ENCODE measurements at places on chromosomes 11 and 22.

- no peak for DNase-seq
Measured at GRCh38 chr11:75593286-75593915, 31.3 kb downstream of the SERPINH1 start.

DNA sequence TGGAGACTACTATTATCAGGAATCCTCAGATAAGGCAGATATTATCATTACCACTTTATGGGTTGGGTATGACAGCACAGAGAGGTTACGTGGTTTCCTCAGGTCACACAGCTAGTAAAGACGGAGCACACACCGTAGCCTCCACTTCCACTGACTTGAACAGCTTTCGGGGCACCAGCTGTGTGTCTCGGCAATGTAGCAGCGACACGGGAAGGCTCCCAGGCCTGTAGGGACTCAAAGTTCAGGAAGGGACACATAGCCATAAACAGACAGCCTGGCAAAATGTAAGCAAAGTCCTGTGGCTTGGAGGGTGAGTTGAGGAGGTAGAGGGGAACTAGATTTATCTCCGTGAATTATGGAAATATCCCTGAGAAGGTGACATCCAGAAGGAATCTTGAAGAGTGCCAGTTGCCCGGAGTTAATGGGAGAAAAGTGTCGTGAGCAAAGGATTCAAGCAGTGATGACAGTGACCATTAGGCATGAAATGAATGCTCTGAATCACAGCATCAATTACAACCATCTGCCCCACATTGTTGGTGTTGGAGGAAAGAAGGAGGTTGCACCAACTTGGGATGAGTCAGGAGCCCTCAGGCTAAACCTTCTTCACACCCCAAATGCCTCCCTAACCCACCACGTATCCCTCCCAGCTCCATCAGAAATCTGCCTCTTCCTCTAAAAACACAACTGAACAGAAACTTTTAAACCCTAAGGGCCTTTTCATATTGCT lies 106.7 kb upstream of the ASPHD2 start:
- DNase-seq: no peak

GRCh38 chr11:70825893-70826540 lies 426.4 kb downstream of the SHANK2 start:
- DNase-seq: no peak

DNA sequence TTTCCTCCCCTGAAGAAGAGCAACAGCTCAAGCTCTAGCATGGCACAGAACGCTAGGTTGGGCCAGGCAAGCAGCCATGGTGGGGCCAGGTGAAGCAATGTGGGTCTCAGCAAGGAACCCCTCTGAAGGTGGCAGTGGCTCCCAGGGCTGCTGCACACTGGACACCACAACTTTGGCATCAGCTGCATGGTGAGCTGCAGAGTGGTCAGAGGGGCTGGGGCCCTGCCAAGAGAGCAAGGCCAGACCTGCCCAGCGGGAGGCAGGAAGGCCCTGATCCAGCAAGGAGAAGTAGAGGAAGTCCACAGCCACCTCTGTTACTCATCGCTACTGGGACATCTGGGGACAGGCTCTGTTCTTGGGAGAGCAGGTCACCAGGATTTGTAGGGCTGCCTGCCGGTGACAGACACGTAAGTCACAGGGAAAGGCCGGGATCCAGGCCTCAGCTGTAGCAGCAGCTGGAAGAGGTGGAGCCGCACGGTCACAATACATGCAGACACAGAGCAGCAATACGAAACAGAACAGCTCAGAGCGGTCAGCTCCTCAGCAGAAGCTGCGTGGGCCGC lies 12.4 kb downstream of the CYB561A3 start:
- DNase-seq: no peak

- no peak for DNase-seq
Measured at GRCh38 chr11:71933141-71933933, 4.5 kb downstream of the RNF121 start.

GRCh38 chr11:69092263-69092662 lies 43.5 kb downstream of the TPCN2 start:
- DNase-seq: no peak

DNA sequence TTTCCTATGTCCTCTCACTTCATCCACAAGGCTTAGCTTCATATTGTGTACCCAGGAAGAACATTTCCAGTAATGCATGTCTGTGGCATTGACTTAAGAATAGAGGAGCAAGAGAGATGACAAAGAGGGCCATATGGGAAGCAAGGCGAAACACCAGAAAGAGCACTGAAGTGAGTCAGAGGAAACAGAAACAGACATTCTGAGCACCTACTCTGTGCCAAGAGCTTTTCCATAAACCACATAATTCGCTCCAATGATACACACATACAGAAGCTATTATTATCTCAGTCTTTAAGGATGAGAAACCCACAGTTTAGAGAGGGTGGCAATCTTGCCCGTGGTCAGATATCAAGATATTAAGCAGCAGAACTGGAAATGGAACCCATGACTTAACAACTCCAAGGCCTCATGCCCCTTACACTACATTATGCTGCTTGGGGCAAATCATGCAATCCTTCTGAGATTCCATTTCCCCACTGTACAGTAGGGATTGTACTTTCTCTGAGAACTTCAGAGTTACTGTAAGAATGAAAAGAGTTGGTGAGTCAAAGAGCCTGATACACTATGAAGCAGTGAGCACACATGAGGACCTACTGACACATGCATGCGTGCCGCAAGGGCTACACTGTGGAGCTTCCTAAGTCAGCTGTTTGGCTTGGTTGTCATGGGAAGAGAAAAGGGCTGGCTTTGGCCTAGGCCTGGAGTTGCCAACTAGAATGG lies 126.6 kb downstream of the KCNC1 start:
- no peak for DNase-seq

DNA sequence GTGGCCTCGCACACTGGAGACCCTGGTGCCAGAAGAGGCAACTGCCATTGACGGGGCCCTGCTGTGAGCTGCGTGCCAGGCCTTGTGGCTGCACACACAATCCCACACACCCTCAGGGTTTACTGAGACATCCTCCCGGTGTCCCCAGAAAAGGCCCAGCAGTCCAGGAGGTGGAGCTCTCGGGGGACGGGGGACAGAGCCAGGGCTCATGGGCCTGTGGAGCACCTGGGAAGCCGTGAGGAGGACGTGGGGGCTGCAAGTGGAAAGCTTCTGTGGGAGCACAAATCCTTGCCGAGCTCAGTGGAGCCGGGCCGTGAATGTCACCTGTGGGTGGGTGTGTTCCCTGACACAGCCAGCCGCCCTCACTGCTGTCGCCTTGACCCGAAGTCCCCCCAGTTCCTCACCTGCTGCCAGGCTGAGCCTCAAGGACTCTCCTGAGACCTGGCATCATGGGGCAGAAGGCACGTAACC lies 609.7 kb downstream of the TBC1D22A start:
- DNase-seq: no peak

GRCh38 chr11:128886406-128887124 lies 4.6 kb upstream of the KCNJ5 start:
- DNase-seq: no peak

GRCh38 chr11:7577291-7578190 lies 63.7 kb downstream of the PPFIBP2 start:
- no peak for DNase-seq

- DNase-seq: peak; percentile 45
Measured at GRCh38 chr22:43230971-43231723, 44.2 kb upstream of the TTLL12 start.

GRCh38 chr11:12702999-12703453 lies 28.8 kb downstream of the TEAD1 start:
- DNase-seq: no peak

- no peak for DNase-seq
Measured at GRCh38 chr22:23400286-23400981, 179.7 kb downstream of the IGLL1 start.

DNA sequence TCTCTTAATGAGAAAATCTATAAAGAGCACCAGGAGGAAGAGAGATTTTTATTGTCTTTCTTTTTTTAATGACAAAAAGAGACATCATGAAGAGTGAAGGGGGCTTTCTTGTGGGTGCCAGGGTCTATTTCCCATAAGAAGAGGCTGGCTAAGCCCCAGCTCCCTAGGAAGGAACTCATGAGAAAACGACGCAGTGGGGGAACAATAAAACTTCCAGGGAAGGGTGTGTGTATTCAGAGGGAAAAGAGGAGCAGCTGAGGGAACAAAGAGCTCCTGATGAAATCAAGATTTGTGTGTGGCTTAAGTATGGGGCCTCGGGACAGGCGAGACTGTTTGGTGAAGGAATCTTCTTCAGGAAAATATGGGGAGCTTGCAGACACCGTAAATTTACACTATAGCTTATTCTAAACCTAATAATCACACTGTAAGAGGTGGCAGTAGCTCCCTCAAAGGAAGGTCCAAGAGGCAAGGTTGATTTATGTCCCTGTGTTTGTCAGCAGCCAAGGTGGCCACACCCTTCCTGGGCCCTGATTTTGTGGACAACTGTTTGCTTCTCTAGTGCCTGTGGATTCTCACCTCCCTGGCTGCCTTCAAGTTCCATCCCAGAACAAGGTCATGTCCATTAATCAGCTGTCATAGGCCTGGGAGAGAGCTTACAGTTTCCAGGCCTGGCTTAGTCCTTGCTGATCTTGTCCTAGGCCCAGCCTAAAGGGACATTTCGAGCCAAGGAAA lies 615.7 kb downstream of the INSC start:
- no peak for DNase-seq

- DNase-seq: no peak
Measured at GRCh38 chr22:19644314-19645223, 69.7 kb upstream of the SEPTIN5 start.

DNA sequence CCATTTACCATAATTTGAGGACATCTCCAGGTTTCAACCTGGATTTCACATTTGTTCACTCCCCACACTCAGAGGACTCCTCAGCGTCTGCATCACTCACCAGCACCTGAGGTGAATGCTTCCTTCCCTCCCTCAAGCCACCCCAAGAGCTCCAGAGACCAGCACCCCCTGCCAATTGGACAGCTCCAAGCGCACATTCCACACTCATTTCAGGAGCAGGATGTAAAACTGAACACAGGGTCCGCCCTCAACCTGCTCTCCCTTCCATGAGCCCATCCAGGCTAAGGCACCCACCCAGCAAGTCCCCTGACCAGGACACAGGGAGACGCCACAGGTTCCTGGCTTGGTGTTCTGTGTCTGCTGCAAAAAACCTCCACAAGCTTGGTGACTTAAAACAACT lies 3.9 kb downstream of the SCGB1D1 start:
- DNase-seq: no peak

- no peak for DNase-seq
Measured at GRCh38 chr11:122808478-122808869, 29.8 kb upstream of the CRTAM start.

DNA sequence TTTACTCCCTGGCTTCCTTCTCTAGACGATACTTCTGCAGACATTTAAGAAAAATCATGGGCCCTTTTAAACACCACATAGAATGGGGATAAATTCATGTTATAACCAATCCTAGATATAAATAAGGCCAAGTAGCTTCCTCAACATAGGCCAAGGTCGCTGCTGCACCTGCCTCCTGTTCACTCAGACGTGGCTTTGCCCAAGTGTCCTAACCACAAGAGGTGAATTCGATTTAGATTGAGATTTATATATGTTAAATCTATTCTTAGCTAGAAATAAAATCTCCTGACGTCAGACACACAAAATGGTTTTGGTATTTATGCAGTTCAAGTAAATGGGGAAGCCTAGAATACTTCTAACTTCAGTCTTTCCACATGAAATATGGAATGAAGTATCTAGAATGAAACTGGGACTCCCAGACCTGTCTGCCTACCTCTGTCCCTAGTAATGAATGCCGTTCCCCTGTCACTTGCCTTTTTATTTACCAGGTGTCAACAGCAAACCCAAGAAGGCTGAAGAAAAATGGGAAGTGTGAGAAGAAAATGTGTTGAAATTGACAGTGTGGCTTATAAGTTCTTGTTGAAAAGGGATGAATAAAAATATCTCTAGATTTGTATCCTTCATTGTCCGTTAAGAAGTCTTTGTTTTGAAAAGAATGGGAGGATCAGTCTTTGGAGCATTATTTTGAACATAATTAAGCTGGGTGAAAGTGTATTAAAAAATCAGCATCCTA lies 131.8 kb downstream of the HIPK3 start:
- no peak for DNase-seq

GRCh38 chr11:124415356-124415923 lies 9.2 kb downstream of the OR8B4 start:
- DNase-seq: no peak

DNA sequence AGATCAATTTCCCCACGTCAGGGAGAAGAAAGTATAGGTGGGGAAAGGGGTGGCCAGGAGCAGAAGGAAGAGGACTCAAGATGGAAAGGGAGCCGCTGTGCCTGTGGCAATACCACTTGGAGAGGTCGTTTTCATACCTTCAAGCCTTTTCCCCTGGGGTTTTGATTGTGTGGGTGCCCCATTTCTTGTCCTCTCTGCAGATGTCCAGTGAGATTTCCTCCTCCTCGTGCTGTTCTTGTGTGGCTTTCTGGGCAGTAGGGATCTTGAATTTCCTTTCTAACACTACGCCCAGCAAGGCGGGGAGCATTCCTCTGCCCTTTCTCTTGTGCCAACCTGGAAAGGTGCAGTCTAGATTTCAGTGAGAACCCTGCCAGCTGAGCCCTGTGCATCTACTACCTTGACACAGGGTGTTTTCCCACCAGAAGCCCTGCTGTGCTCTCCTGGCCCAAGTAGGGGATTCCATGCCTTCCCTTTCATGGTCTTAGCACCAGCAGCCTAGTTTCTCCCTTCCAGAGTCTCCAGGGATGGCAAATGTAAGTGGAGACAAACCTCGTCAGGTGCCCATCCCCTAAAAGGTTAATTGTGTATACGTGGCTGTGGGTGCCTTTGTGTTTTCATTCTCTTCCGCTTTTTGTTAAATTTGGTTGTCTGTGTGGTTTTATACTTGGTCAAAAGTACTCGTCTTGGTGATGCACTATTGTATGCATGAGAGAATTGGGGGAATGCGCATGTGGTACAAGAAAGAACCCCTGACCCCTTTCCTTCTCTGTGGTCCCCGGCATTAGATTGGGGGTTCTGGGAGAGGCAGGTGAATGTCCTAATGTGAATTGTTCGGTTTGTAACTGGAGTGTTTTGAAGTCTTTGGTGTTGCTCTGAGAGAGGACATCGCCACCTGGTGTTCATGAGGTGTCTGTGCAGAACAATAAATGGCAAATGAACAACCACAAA lies 71.4 kb upstream of the MPEG1 start:
- no peak for DNase-seq

GRCh38 chr11:69874984-69875624 lies 55.9 kb upstream of the FGF3 start:
- DNase-seq: no peak

DNA sequence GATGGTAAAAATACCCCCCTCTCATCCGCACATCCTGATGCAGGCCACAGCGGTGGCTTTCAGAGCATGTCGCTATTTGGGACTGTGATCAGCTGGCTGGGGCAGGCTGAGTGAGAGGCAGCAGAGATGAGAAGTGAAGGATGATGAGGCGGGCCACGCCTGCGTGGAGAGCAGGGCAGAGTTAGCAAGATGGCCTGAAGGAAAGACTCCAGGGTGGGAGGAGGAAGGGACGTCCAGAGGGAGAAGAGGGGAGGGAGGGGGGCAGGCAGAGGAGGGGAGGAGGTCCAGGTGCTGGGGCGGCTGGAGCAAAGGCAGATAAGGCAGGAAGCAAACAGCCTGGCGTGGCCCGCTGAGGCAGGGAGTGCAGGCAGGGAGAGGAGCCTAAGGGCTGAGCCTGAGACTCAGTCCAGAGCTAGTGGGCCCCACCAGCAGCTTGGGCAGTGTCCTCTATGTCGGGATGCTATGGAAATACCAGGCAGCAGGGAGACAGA lies 29.1 kb downstream of the LRFN4 start:
- no peak for DNase-seq

Data from activated gamma-delta T cell treated with anti-CD3 and anti-CD28 coated beads, Interleukin-2, amount 50 U/mL, for 16 hours (primary cell).